ENCODE measurements at places on chromosomes 7 and 10.

DNA sequence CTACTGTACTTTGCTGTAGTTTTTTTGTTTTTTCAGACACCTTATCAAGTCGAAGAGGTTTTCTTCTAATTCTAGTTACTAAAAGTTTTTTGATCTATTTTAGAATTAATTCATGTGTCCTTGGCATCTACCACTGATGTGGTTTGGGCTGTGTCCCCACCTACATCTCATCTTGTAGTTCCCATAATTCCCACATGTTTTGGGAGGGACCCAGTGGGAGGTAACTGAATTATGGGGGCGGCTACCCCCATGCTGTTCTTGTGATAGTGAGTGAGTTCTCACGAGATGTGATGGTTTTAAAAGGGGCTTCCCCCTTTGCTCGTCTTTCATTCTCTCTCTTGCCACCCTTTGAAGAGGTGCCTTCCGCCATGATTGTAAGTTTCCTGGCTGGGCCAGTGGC lies 154.6 kb upstream of the EEPD1 start:
- no peak for DNase-seq

DNA sequence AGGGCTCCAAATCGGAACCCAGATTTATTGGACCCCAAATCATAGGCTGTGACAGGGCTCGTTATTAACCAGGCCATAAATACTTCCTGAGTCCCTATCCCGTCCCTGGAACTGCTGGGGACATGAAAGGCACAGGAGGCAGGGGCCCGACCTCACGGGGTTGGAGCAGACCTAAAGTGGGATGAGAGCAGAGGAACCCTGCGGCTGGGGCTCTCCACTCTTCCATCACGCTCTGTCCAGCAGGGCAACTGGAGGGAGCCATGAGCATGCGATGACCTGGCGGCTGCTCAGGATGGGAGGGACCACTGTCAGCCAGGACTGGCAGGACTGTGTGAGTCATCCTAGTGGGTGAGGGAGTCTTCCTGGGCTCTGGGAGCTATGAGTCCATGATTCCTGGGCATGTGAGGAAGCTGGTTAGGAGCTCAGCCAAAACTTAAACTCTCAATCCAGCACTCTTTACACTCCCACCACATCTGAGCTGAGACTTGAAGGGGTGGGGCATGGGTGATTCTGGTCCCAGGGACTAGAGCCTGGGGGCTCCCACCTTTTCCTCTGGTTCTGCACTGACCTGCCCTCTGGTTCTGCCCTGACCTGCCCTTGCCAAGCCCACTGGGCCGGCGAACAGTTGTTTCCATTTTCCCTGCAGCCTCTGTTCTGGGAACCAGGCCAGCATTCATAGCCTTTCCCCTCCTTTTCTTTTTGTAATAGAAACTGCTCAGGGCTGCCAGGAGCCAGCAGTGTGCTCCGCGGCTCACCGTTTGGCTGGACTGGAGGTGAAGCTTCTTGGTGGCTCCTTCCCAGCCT lies 47.1 kb downstream of the SYPL1 start:
- DNase-seq: no peak

DNA sequence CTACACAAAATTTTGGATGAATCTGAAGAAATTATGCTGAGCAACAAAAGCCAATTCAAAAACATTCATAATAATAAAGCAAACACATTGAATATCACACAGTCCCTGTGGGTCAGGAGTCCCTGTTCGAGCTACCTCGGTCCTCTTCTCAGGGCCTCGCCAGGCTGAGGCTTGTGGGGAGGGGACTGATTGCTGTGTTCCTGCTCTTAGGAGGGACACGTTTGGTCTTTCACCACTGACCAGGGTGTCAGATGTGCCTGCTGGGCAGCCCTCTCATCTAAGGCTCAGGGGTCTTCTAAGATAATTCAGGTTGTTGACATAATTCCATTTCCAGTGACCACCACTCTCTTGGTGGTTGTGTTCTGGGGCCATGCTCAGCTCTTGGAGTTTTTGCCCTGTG lies 233.8 kb upstream of the PPP2R2D start:
- DNase-seq: no peak

- no peak for DNase-seq
Measured at GRCh38 chr7:38129162-38129561, 48.9 kb upstream of the STARD3NL start.

GRCh38 chr7:32937344-32938174 lies 19.7 kb upstream of the FKBP9 start:
- no peak for DNase-seq

DNA sequence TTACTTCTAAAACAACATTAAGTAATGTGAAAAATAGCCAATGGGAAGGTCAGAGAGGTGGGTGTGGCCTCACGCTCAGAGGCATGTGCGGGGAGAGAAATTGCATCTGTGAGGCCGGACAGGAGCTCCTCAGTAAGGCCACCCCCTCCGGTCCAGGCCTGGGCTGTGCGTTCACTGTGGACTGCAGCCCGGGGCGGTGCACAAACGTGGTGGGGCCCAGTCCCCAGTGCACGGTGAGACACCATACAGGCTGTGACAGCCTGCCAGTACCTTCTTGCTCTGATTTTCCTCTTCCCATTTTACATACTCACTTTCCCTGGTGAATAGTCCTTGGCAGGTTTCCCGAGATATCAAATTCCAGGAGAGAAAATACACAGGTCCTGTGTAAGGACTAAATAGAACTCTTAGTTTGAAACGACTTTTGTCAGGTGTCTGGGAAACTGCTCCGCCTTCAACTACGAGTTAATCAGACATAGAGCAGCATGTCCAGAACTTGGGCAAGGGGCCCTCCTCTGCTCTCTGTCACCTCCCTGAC lies 174.1 kb upstream of the MKI67 start:
- no peak for DNase-seq

- DNase-seq: no peak
Measured at GRCh38 chr10:11297136-11297535, 279.5 kb downstream of the CELF2 start.

DNA sequence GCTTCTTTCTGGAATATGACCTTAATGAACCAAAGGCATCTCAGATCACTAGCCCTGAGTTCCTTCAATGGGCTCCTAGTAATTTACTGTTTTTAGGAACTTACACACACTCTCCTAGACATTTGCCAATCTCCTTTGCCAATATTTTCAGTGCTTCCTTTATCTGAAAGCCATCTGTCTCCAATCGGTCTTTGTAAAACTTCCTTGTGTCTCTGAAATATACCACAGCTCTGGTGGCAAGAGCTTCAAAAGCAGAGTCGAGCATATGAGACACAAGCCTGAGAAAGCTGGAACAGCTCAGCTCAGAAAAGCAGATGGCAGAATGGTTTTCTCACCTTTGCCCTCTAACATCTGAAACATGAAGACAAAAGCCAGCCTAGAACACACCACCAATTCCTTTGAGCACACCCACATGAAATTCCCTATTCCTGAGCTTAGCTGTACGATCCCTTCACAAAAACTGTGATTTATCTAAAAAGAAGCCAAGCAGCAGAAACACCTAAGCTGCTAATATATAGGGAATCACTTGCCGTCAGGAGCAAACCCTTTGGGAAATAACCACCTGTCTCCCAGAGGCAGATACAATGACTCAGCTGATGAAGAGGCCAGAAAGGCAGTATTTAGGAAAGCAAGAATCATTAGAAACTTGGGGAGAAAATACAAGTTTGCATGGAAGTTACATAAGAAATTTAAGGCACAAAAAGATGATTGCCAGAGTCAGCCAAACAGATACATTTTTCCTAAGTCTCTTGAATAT lies 70.2 kb upstream of the ANK3 start:
- DNase-seq: no peak

- DNase-seq: no peak
Measured at GRCh38 chr7:120334475-120334874, 61.5 kb downstream of the KCND2 start.

GRCh38 chr7:14201353-14201752 lies 211.9 kb upstream of the ETV1 start:
- no peak for DNase-seq

DNA sequence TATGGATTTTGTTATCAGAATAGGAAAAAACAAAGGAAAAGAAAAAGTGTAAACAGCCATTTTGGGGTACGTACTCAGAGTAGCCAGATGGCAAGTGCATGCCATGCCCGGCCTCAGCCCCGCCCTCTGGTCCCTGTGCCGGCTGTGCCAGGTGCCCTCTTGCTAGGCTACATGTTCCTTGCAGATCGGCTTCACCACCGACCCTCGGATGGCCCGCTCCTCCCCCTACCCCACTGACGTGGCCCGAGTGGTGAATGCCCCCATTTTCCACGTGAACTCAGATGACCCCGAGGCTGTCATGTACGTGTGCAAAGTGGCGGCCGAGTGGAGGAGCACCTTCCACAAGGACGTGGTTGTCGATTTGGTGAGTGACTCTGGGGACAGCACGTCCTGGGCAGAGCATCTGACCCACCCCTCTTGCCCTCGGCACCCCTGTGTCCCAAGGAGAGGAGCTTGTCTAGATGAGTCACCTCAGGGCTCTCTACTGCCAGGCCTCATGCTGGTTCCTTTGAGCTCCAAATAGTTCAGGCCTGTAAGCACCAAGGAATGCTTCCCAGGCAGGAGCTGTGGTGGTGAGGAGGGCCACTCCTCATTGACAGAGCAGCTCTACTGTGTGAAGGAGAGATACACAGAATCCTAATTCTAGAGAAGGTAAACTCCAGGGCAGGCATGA lies 54.9 kb upstream of the ZMIZ2 start:
- no peak for DNase-seq

GRCh38 chr10:30625080-30625479 lies 4.5 kb downstream of the LYZL2 start:
- no peak for DNase-seq

DNA sequence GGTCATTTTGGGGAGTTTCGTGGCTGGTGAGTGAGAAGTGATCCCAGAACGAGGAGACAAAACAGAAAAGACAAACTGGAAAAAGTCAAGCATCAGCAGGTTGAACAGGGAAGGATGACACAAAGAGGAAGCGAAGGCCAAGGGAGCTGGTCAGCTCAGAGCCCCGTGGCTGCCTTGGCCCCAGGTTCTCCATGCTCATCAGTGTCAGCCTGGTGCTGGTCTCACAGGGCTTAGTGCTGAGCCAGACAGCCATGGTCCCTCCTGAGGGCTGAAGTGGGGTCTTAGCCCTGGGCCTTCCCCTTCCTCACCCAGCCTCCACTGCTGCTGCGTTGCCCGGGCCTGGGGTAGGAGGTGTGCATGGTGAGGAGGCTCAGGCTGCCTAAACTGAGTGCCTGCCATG lies 183.6 kb downstream of the PFKFB3 start:
- no peak for DNase-seq

GRCh38 chr10:73839276-73839966 lies 28.0 kb upstream of the NDST2 start:
- DNase-seq: no peak

GRCh38 chr10:48552946-48553564 lies 51.8 kb downstream of the ARHGAP22 start:
- DNase-seq: no peak

DNA sequence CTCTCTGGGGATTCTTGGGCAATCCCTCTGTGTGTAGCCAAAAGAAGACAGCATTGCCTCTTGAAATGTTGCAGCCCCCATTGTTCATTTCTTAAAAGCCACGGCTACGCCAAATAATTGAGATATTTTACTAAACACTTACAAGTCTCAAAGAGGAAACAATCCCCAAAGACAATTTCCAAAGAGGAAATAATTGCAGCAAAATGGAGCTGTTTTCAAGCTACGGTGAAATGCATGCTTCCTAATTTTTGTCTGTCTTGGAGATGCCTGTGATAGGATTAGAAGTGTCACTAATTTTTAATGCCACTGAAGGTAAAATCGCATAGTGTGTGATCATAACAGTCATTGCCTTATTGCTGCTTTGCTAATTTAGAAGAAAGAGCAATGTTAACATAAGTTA lies 72.9 kb upstream of the NAMPT start:
- no peak for DNase-seq

- peak; percentile 72 for DNase-seq
Measured at GRCh38 chr7:128883622-128884448, 21.2 kb downstream of the ATP6V1F start.

- no peak for DNase-seq
Measured at GRCh38 chr10:10141782-10142382, 875.8 kb upstream of the CELF2 start.

DNA sequence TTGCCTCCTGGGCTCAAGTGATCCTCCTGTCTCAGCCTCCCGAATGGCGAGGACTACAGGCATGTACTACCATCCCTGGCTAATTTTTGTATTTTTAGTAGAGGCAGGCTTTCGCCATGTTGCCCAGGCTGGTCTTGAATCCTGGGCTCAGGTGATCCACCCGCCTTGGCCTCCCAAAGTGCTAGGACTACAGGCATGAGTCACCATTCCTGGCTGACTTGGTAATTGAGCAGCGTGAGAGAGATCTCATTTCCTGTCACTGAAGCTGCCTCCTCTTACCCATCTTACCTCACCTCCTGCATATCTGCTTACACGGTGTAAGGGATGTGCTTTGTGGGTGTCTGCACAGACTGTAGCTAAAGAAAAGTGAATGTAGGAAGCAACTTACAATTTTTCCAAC lies 9.7 kb downstream of the IFIT3 start:
- DNase-seq: no peak

GRCh38 chr7:81925530-81925929 lies 155.7 kb upstream of the HGF start:
- DNase-seq: no peak

- no peak for DNase-seq
Measured at GRCh38 chr7:205115-206010, 13.0 kb downstream of the FAM20C start.

DNA sequence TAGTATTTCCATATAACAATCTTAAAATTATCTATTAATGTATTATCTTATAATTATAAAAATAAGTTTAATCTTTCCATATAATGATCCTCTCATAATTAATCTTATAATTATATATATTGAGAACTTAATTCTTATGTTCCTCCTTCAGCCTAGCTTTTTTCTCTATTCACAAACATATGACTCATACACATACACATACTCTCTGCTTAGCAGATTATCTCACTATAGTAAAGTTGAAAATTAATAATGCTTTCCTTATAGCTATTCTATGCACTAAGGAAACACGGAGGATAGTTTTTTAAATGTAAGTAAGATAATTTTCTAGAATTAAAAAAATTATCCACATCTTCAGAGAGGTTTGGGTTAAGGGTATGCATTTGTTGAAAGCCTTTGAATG lies 47.7 kb upstream of the ITGB8 start:
- DNase-seq: no peak

DNA sequence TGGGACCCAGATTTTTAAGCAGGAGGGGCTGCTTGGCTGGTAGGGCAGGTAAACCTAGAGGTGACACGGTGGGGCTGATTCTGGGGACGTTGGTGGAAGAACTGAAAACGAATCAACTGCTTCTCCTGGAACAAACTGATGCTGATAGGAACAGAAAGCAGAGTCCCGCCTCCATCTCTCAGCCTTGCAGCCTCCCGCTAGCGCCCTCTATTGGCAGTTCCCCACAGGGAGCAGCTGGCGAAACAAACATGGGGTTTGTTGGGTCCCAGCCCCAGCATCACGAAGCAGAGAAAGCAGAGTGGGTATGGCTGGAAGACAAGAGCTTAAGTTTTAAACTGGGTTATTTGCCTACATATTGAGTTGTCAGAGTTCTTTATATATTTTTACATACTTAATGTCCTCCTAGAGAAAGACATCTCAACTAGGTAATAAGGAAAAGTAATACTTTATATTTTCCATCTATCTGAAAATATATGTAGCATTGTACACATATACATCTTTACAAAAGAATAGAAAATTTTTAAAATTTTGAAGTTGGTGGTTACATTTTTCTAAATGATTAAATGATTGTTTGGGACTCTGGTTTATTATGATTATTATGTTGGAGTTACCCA lies 42.3 kb upstream of the FOXI2 start:
- DNase-seq: no peak

All from stimulated activated CD4-positive, alpha-beta T cell treated with anti-CD3 and anti-CD28 coated beads, TNF-alpha, amount 100 ng/mL, for 24 hours (primary cell).